Adrenal gland (tissue), 19 donors: ENCODE measurements at places on chromosomes 11 and 22. TPM values are rescaled to one million over a fixed set of nuclear protein-coding genes. Genes with fewer than 3 reads are reported as not detected.

The MYOD1 gene
- not detected for polyA plus RNA-seq

The OR2AG1 gene
- not detected for polyA plus RNA-seq

The OR8A1 gene
- not detected for polyA plus RNA-seq

The DEPDC5 gene
- 20.7 TPM for polyA plus RNA-seq

The PRRG4 gene
- 0.97 TPM for polyA plus RNA-seq

DNA sequence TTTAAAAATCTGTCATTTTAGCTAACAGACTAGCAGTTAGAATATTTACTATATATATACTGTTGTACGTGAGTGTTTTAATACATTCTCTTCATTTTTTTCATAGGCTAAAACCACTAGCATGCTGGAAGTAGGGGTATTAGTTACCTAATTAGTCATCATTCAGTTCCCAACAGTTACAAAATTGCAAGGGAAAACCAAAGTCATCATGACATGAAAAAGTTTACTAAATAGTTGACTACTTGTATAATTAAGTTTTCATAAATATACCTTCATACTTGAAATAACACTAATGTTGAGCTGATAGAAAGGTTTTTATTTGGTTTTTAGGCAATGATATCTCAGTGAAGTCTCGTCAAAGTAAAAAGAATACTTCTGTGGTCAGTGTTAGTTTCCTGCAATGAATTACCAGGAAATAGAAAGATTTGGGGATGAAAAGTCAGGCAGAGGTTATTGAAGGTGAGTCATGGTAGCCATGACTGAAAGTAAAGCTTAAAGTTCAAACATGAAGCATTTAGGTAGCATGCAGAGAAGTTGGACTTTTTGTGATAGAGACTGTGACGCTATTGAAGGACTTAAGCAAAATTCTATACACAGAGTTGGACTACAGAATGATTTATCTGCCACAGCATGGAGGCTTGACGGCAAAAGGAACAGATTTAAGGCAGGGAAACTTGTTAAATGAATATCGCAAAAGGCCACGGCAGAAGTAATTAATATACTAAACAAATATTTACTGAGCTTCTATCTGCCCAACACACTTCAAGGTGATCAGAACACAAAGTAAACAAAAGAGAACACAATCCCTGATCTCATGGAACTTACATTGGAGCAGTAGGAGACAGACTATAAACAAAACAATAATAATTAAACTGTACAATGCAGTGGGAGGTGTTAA, 828.1 kb upstream of the FAT3 start:
- no peaks in the 10 kb centered on the region for H3K4me1 ChIP-seq
- no peak overlapping the region for H3K4me3 ChIP-seq
- H3K36me3 ChIP-seq: no peaks in the 10 kb centered on the region
- no peak overlapping the region for H3K27ac ChIP-seq

DNA sequence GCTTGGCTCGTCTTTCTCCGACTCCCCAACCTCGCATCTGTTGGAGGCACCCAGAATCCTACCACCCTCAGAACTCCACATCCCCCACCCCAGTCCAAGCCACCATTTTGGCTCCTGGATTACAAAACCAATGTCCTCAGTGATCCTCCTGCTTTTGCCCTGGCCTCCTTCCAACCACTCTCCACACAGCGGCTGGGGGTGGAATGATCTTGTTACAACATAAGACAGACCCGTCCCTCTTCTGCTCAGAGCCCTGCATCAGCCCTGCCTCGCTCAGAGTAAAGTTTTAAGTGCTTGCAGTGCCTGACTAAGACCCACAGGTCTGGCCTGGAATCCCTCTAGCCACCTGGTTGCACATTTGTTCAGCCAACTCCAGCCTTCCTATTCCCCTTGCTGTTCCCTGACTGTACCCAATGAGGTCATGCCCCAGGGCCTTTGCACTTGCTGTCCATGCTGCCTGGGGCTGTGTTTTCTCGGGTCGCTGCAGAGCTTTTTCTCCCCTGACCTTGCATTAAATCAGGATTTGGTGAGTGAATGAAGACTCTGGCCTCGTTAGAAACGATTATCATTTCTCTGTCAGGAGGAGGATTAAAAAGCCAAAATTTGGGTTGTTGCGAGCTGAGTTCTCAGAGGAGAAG, 67.3 kb downstream of the IGF2 start:
- no peak overlapping the region for H3K4me3 ChIP-seq
- H3K4me1 ChIP-seq: no peaks in the 10 kb centered on the region
- H3K27ac ChIP-seq: no peak overlapping the region
- peaks cover 9% of the 10 kb centered on the region for H3K27me3 ChIP-seq

- H3K4me3 ChIP-seq: no peak overlapping the region
- no peaks in the 10 kb centered on the region for H3K36me3 ChIP-seq
- no peak for DNase-seq
- H3K27me3 ChIP-seq: no peaks in the 10 kb centered on the region
These were observed 196.9 kb downstream of the CSNK2A3 start for GRCh38 chr11:11155962-11156815.

GRCh38 chr11:118142809-118143208, 9.8 kb downstream of the SCN4B start:
- no peak overlapping the region for H3K27ac ChIP-seq
- H3K27me3 ChIP-seq: peaks cover 21% of the 10 kb centered on the region
- peak; percentile 33 for DNase-seq

GRCh38 chr22:27348634-27349033, 452.9 kb downstream of the MN1 start:
- no peak overlapping the region for H3K27ac ChIP-seq
- H3K4me3 ChIP-seq: no peak overlapping the region
- H3K27me3 ChIP-seq: peaks cover 4% of the 10 kb centered on the region
- no peaks in the 10 kb centered on the region for H3K4me1 ChIP-seq

- H3K27ac ChIP-seq: no peak overlapping the region
- H3K27me3 ChIP-seq: no peaks in the 10 kb centered on the region
- no peak for DNase-seq
- no peaks in the 10 kb centered on the region for H3K36me3 ChIP-seq
These were observed 2.9 kb upstream of the ENTHD1 start for GRCh38 chr22:39896313-39896996.
